Progenitor cell of endocrine pancreas (in vitro differentiated cells): ENCODE measurements at places on chromosomes 2 and 18. TPM values are rescaled to one million over a fixed set of nuclear protein-coding genes. Genes with fewer than 3 reads are reported as not detected.

ASB18 gene
- not detected in 2 replicates for total RNA-seq

ANKRD44 gene
- total RNA-seq = 4.0 and 6.0 TPM in 2 replicates

TUBA4B gene
- not detected in 2 replicates for total RNA-seq

SLC23A3 gene
- 1.7 and 2.8 TPM in 2 replicates for total RNA-seq

CHRNG gene
- 0.42 TPM in 1 of 2 replicates, not detected in the other for total RNA-seq

DES gene
- total RNA-seq = not detected in 2 replicates

SCN7A gene
- total RNA-seq = 3.3 and 4.5 TPM in 2 replicates

GRCh38 chr2:211329421-211329820 lies 773.0 kb downstream of the CPS1 start:
- no peaks in the 10 kb centered on the region for H3K27me3 ChIP-seq
- no peak for DNase-seq
- no peaks in the 10 kb centered on the region for H3K36me3 ChIP-seq
- H3K4me3 ChIP-seq = no peak overlapping the region

DNA sequence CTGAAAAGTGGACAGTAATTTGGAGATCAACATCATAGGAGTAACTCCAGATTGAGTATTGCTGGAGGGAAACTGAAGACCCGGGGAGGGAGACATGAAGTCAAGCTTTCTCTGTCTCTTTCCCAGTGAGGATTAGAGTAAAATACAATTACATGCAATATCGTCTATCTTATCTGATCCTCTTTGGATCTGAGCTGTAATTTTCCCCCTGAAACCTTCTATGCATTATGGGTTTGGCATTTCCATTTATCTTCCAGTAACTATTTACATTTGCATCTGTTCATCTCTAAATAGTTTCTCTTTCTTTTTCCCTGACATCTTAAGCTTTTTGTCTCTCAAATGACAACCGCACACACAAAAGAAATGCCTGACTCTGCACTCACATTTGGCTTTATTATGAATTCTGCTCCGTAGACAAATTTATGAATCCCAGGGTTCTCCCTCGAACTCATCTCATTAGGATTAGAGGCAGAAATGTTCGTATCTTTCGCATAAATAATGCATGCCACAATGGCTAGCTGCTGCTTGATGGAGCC lies 113.1 kb downstream of the SPP2 start:
- no peaks in the 10 kb centered on the region for H3K27me3 ChIP-seq
- no peak overlapping the region for H3K4me3 ChIP-seq
- H3K36me3 ChIP-seq = no peaks in the 10 kb centered on the region
- peaks cover 36% of the 10 kb centered on the region for H3K4me1 ChIP-seq
- H3K27ac ChIP-seq = no peak overlapping the region

DNA sequence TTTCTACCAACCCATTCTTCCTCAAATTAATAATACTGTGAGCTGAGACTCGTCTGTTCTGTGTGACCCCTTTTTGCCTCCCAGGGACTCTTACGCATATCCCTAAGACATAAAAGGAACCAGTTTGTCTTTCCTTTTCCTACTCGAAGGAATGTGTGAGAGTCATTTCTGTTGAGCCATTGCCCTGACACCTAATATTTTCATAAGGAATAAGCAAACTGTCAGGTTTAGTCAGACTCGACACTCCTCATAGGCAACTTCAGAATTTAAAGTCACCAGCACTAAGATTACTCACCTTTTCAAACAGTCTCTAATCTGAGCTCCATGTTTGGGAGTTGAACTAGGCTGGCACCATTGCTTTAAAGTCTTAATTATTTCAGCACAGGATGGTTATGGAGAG lies 305.5 kb downstream of the IKZF2 start:
- no peaks in the 10 kb centered on the region for H3K27me3 ChIP-seq
- no peak for DNase-seq
- no peaks in the 10 kb centered on the region for H3K4me1 ChIP-seq
- H3K4me3 ChIP-seq = no peak overlapping the region
- no peak overlapping the region for H3K27ac ChIP-seq

DNA sequence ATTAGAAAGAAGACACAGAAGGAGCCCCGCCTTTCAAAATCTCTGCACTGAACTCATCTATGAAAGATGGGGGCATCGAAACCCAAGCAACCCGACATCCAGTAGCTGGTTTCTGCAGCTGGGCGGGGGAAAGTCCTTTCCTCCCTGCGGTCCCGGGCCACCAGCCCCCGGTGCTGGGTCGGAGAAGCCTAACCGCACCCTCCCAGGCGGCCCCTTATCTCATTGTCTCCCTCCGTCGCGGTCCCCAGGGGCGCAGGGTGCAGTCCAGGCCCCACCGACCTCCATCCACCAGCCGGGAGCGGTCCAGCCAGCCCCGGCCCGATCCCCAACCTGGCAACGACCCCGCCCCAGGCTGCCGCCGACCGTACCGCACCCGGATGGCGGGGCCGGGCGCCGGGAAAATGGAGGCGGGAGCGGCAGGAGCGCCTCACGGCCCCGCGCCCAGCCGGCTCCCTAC lies 452 bp downstream of the RAPH1 start:
- H3K4me3 ChIP-seq = peak overlapping the region; percentile 65
- peaks cover 16% of the 10 kb centered on the region for H3K4me1 ChIP-seq
- H3K27ac ChIP-seq = no peak overlapping the region
- peak; percentile 39 for DNase-seq
- peaks cover 7% of the 10 kb centered on the region for H3K27me3 ChIP-seq

- peaks cover 12% of the 10 kb centered on the region for H3K4me1 ChIP-seq
- no peak overlapping the region for H3K27ac ChIP-seq
- no peak overlapping the region for H3K4me3 ChIP-seq
Observed at GRCh38 chr18:6257950-6258349, 156.8 kb downstream of the L3MBTL4 start.

DNA sequence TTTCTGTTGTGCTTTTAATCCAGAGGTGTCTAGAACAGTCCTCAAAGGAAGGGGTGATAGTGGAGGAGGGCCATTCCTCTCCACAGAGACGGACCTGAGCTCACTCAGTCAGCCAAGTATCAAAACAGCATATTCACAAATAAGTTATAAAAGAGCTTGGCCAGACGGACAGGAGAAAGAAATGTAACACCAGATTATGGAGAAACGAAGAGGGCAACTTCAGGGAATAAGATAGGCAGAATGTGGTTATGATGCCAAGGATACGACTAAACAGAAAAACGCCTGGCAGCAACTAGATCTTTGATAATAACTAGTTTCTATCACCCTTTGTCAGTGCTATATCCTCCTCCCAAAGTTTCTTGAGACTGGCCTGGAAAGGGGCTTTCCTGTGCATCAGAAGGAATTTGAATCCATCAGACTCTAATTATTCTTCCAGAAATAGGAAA lies 42.5 kb downstream of the MAP4K3 start:
- no peak overlapping the region for H3K27ac ChIP-seq
- no peaks in the 10 kb centered on the region for H3K27me3 ChIP-seq
- H3K36me3 ChIP-seq = peaks cover 2% of the 10 kb centered on the region
- no peak overlapping the region for H3K4me3 ChIP-seq
- H3K4me1 ChIP-seq = peaks cover 15% of the 10 kb centered on the region

DNA sequence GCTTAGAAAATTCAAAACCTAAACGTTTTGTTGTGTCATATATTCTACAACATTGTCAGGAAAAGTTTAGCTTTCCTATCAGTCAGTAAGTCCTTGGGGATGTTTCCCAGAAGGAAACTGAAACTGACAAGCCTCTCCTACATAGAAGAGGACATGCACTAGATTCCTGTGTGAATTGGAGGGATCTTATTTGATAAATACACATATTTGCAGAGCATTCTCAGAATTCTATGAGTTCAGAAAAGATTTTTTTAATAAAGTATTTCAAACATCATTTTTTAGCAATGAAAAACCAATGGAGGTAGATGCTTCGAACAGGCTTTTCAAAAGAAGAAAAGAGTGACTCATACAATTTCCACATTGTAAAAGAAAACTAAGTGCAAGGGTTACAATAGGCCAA lies 1706.7 kb downstream of the SUCLG1 start:
- H3K27me3 ChIP-seq = no peaks in the 10 kb centered on the region
- H3K27ac ChIP-seq = no peak overlapping the region
- H3K36me3 ChIP-seq = no peaks in the 10 kb centered on the region
- H3K4me1 ChIP-seq = peaks cover 2% of the 10 kb centered on the region
- H3K4me3 ChIP-seq = no peak overlapping the region

GRCh38 chr2:98172951-98173350 lies 86.0 kb downstream of the VWA3B start:
- no peaks in the 10 kb centered on the region for H3K36me3 ChIP-seq
- H3K27ac ChIP-seq = no peak overlapping the region
- no peak overlapping the region for H3K4me3 ChIP-seq
- peaks cover 2% of the 10 kb centered on the region for H3K4me1 ChIP-seq
- peaks cover 24% of the 10 kb centered on the region for H3K27me3 ChIP-seq

- no peak overlapping the region for H3K4me3 ChIP-seq
- H3K4me1 ChIP-seq = peaks cover 6% of the 10 kb centered on the region
- H3K36me3 ChIP-seq = peaks cover 12% of the 10 kb centered on the region
- no peak for DNase-seq
Observed at GRCh38 chr18:62157843-62158242, 29.0 kb downstream of the PIGN start.

GRCh38 chr18:14970027-14970426 lies 222.1 kb downstream of the ANKRD30B start:
- H3K27me3 ChIP-seq = no peaks in the 10 kb centered on the region
- H3K27ac ChIP-seq = no peak overlapping the region
- peaks cover under 1% of the 10 kb centered on the region for H3K36me3 ChIP-seq
- H3K4me1 ChIP-seq = no peaks in the 10 kb centered on the region

DNA sequence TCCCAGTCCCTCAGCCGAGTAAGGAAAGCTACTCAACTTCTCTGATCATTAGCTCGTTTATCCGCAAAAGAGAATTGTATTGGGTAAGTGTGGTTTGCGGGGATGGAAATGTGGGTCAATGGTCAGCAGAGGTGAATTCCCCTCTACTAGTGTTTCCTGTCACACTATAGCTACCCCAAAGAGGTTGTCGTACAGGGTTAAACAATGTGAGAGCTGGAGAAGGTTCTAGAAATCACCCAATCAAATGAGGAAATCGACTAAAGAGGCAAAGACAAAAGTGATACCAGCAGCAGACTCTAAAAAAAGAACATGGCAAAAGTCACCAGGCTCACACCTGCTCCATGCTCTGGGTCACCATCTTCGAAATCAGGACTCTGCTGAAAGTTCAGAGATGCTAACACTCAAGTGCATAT lies 144.7 kb upstream of the ITGA4 start:
- no peak overlapping the region for H3K4me3 ChIP-seq
- H3K36me3 ChIP-seq = no peaks in the 10 kb centered on the region
- no peaks in the 10 kb centered on the region for H3K4me1 ChIP-seq

DNA sequence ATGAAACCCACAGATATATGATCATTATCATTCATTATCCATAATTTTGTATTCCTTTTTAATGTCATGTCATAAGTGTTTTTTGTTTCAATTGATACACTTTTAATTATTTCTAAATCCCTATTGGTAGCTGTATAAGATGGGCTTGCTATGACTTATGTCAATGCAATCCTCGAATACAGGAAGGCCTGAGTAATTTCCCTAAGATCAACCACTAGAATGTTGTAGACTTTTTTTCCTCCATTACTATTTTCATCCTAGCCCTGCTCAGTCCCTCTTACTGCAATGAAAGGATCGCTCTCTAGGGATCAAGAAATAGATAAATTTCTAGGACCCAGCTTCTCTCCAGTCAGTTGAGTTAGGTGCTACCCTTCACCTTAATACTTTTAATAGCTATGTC lies 186.3 kb downstream of the KCNE4 start:
- DNase-seq = no peak
- H3K27ac ChIP-seq = no peak overlapping the region
- no peaks in the 10 kb centered on the region for H3K27me3 ChIP-seq
- H3K36me3 ChIP-seq = no peaks in the 10 kb centered on the region

- no peaks in the 10 kb centered on the region for H3K36me3 ChIP-seq
- no peak for DNase-seq
- peak overlapping the region; percentile 35 for H3K27ac ChIP-seq
- H3K27me3 ChIP-seq = no peaks in the 10 kb centered on the region
- peaks cover 28% of the 10 kb centered on the region for H3K4me1 ChIP-seq
Observed at GRCh38 chr2:204012072-204012653, 75.6 kb downstream of the ICOS start.

- no peak overlapping the region for H3K4me3 ChIP-seq
- no peaks in the 10 kb centered on the region for H3K36me3 ChIP-seq
- no peaks in the 10 kb centered on the region for H3K4me1 ChIP-seq
- DNase-seq = no peak
- H3K27ac ChIP-seq = no peak overlapping the region
- H3K27me3 ChIP-seq = no peaks in the 10 kb centered on the region
Observed at GRCh38 chr2:209189893-209190292, 234.0 kb upstream of the MAP2 start.

DNA sequence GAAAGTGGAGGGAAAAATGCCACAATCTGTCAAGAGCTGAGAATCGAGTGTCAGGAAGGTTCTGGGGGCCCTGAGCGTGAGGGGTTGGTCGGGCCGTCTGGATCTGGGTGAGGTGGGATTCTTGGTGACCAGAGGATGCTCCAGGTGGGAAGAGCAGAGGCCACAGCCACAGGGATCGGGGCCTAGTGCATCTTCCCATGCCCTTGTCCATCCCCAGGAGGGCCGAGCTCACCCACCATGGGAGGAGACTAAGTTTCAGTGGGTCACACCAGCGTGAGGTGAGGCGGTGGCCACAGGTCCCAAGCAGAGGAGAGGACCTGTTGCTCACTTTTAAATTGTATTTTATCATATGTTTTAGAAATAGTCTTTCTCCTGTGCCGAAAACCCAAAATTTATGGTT lies 70.0 kb downstream of the TMEM18 start:
- H3K36me3 ChIP-seq = no peaks in the 10 kb centered on the region
- H3K27ac ChIP-seq = no peak overlapping the region
- H3K27me3 ChIP-seq = peaks cover 4% of the 10 kb centered on the region
- DNase-seq = no peak

- no peak for DNase-seq
- peaks cover 3% of the 10 kb centered on the region for H3K36me3 ChIP-seq
Observed at GRCh38 chr2:152513681-152514080, 178.7 kb downstream of the FMNL2 start.

GRCh38 chr2:71235930-71236587 lies 9.2 kb upstream of the PAIP2B start:
- no peak overlapping the region for H3K4me3 ChIP-seq
- peaks cover 6% of the 10 kb centered on the region for H3K27me3 ChIP-seq
- no peak for DNase-seq
- H3K4me1 ChIP-seq = no peaks in the 10 kb centered on the region
